ENCODE measurements at places on chromosomes 3 and 15.

DNA sequence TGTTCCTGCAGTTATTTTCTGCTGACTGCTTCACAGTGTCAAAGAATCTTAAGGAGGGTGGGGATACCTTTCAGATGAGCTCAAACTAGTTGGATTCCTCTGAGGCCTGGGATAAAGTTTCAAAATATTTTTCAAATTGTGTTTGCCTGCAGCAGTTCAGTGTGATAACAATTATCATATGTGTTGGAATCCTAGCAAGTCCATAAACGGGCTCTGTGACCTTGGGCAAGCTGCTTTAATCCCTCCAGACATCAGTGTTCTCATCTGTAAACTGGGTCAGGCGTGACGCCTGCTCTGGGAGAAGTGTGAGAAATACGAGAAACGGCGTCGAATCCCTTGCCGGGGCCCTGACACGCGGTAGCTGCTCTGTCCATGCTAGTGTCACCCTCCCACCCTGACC is 153.5 kb downstream of the UACA start:
- DNase-seq, result no peak

- no peak for DNase-seq
Observed at GRCh38 chr3:117407317-117407716, 697.7 kb downstream of the TUSC7 start.

GRCh38 chr3:11717768-11718636 is 74.3 kb upstream of the VGLL4 start:
- DNase-seq, result no peak

- no peak for DNase-seq
Observed at GRCh38 chr3:102466001-102466400, 31.2 kb downstream of the ZPLD1 start.

GRCh38 chr3:112302881-112303763 is 9.1 kb upstream of the SLC9C1 start:
- DNase-seq, result no peak

DNA sequence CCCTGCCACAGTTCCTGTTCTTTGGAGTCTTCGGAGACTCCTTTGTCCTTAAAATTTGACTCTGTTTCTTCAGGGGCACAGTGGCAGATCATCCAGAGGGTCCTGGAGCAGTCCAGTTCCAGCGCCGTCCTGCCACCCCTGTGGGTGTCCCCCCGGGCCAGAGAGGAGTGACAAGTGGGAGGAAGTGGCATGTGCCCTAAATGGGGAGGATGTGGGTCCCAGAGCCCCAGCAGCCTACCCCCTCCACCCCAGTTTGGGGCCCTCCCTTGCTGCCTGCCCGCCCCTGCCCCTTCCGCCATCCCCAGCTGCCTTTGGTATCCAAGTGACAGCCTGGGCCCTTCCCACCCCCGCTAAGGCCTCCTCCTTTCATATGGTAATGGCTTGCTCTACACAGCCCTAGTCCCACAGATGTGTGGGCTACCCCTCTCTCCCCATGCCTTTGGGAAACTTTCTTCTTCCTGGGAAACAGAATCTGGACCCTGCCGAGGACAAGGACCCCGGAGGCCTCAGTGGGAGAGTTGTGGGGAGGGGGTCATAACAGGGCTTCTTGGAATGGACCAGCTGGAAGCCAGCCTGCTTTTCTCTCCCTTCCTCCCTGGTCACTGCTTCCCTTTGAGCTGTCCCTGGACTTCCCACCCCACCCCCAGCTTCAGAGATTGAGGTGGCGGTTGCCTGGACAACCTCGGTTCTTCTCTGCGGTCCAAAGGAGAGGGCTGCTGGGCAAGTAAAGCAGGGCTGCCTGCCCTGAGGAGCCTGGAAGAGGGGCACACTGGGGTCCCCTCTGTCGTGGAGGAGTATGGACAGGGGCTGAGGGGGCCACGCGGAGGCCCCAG is 43.2 kb downstream of the KLHL25 start:
- no peak for DNase-seq

- no peak for DNase-seq
Observed at GRCh38 chr15:25939122-25939521, 76.0 kb upstream of the ATP10A start.

- peak; percentile 81 for DNase-seq
Observed at GRCh38 chr15:75349851-75350588, 3.2 kb downstream of the NEIL1 start.

DNA sequence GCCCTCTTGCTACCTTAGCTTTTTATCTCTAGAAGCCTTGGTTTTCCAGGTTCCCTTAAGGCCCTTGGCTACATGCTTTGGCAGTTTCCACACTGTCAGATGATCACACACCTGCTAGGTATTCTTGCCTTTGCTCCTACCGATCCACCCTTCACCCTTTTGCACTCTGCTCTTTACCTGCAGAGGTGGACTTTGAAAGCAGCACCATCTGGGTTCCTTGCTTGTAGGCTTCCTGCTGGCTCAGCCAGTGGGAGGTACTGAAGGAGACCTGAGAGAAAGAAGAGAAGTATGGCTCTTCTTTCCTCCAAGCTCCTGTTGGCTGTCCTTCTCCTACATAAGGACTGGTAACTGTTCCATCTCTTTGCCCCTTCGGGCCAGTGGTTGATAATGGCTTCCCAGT is 7.3 kb upstream of the ZNF592 start:
- no peak for DNase-seq

- no peak for DNase-seq
Observed at GRCh38 chr3:173404156-173404555, 6.6 kb downstream of the NLGN1 start.

- DNase-seq, result no peak
Observed at GRCh38 chr15:81443040-81443820, 69.2 kb upstream of the TMC3 start.
